ENCODE measurements at places on chromosomes 3 and 15.

GRCh38 chr15:51672155-51672687 lies 9.1 kb upstream of the SCG3 start:
- no peak for DNase-seq

DNA sequence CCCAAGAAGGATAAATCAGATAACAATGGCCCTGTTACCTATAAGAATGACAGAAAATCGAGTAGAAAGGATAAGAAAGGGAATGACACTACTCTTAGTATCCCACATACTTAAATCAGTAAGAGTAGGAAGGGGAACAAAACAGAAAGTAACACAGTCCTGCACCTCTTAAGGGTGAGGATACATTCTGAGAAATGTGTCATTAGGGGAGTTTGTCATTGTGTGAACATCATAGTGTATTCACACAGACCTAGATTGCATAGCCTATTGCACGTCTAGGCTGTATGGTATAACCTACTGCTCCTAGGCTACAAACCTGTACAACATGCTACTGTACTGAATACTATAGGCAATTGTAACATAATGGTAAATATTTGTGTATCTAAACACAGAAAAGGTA lies 142.6 kb downstream of the PLCH1 start:
- DNase-seq, result no peak

GRCh38 chr3:114104414-114104813 lies 47.9 kb downstream of the QTRT2 start:
- no peak for DNase-seq

- peak; percentile 49 for DNase-seq
Observed at GRCh38 chr15:82540984-82541431, 751 bp upstream of the RPS17 start.
